ENCODE measurements at places on chromosomes 7 and 10.

DNA sequence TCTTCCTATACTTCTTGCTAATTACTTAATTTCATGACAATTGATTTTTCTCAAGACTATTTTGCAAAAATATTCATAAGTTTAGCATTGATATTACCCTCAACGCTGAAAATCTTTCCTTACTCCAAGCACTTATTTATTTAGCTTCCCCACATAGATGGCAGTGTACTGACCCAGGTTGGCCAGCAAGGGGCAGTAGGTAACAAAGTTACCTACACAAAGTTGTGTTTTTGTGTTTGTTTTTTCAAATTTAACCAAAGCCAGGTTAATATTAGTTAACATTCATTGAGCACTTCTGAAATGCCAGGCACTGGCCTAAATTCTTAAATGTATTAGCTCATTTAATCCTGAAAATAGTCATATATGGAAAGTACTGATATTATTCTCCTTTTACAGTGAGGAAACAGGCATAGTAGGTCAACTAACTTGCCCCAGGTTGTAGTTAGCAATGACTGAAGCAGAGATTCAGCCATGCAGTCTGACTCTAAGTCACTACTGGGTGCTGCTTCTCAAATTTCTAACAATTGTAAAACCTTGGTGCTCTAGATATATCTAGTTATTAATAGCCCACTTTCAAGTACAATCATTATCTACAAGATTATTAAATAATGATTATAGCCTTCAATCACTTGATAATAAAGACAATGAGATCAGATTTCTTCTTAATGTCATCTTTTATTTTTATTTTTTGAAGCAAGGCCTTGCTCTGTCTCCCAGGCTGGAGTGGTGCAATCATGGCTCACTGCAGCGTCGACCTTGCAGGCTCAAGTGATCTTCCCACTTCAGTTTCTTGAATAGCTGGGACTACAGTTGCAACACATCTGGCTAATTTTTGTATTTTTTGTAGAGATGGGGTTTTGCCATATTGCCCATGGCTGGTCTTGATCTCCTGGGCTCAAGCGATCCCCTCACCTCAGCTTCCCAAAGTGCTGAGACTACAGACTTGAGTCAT is 5.8 kb upstream of the GGCT start:
- no peak for DNase-seq

DNA sequence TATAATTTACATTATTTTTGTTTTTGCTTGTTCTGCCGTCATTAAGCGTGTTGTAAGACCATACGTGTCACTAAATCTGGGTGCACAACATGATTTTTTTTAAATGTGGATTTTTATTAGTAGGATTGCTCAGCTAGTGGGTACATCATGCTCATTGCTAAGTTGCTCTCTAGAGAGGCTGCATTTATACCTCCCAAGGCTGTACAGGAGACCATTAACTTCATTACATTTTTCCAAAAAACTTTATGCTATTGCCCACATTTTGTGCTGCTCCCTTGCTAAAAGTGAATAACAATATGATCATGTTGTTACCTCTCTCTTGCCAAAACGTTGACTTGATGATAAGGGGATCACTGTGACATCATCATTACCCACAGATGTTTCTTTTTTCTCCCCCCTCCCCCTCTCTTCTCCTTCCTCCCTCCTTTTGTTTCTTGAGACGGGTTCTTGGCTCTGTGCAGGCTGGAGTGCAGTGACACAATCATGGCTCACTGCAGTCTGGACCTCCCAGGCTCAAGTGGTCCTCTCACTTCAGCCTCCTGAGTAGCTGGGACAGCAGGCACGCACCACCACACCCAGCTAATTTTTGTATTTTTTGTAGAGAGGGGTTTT is 65.1 kb downstream of the BMPR1A start:
- no peak for DNase-seq

GRCh38 chr10:115044891-115045290 is 48.3 kb upstream of the ATRNL1 start:
- DNase-seq = no peak

DNA sequence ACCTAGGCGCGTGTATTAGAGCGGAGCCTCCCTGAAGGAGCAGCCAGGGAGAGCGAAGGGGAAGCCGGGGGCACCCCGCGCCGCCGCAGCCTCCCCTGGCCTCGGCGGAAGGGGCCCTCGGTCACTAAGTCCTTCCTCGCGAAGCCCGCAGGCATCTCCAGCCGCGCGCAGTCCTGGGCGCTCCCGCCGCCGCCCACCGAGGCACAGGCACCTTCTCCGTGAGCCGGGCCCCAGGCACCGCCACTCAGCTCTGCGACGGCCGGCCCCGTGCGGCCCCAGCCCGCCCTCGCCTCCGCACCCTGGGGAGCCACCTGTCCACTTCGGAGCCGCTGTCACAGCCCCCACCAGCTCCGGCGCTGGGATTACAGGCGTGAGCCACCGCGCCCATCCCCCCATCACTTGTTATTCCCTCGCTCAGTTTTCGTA is 80.8 kb downstream of the ZNF467 start:
- no peak for DNase-seq

- peak; percentile 73 for DNase-seq
These were observed 55.5 kb downstream of the SYPL1 start for GRCh38 chr7:106056513-106057203.

- no peak for DNase-seq
These were observed 8.6 kb upstream of the MNX1 start for GRCh38 chr7:157018997-157019608.

DNA sequence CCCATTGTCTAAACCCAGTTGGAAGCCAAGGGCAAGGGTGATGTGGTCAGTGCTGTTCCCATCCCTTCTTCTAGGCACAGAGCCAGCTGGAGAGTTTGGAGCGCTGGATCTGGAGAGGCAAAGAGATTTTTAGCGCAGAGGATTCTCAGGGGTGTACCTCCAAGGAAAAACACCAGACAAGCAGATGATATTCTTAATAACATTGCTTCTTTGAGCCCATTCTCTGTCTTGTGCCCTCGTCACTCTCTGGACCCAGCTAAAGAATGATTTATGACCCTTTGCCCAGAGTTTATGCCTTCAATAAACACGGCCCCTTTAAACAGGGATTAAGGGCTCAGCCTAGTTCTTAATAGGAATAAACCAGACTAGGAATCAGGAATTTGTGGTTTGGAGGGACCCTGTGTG is 4.7 kb upstream of the HIP1 start:
- no peak for DNase-seq

GRCh38 chr7:44291066-44291732 is 34.2 kb downstream of the CAMK2B start:
- DNase-seq = peak; percentile 80

DNA sequence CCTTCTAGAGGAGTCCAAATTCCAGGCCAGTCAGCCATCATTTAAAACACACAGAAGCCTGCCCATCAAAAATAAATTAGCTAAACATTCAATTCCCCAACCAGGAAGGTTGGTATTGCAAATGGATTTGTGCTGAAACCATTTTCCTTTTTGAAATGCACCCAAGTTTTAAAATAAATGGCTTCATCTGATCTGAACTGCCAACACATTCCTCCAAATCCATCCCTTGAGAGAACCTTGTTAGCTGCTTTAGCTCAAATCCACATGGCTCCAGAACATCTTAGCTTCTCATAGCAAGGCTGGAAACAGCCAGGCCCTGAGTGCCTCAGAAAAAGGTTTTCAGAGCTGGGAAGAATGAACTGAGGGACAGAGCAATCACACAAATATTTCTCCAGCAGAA is 306.3 kb downstream of the FZD1 start:
- no peak for DNase-seq

DNA sequence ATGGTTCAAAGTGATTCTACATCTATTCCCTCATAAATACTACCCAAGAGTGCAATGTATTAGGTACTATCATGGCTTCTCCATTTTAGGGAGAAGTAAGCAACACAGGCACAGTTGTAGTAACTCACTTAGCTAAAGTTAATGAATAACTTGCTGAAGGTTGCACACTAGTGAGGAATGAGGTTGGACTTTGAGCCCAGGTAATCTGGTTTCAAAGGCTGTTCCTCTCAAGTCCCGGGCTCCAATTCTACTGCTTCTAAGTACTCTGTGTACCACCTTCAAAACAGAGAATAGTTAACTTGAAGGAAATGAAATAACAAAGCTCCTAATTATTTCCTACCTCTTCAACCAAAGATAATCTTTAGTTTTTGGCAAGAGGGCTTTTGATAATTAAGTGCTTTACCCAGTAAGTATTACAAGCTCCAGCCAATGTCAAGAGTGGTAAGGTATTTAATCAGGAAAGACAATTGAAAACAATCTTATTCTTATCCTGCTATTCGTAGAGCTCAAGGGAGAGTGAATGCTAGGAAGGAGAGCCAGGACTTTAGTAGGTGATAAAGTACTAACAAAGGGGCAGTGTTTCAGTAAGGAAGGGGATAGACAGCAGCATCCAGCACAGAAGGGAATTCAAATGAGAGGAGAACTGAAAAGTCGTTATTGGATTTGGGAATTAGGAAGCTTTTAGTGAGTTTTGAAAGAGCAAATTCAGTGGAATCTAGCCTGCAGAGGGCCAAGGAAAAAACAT is 158.2 kb upstream of the PTPRZ1 start:
- peak; percentile 62 for DNase-seq

DNA sequence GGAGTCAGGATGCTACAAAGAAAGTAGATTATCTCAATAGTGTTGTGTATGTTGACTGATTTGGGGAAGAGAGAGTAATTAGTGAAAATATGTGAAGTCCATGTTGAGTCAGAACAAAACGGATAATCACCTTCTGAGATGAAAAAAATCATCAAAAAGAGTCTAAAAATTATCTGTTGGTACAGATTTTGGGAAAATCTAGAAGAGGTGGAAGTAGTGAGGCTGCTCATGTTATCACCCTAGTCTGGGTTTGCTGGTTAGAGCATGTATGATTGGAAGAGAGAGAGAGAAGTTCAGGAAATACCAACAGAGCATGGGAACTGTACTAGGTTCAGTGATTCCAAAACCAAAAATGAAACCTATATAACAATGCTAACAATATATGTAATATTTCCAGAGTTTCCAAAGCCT is 12.3 kb downstream of the RPA3 start:
- DNase-seq = no peak

- peak; percentile 66 for DNase-seq
These were observed 40.9 kb upstream of the ZNF32 start for GRCh38 chr10:43689618-43689954.

DNA sequence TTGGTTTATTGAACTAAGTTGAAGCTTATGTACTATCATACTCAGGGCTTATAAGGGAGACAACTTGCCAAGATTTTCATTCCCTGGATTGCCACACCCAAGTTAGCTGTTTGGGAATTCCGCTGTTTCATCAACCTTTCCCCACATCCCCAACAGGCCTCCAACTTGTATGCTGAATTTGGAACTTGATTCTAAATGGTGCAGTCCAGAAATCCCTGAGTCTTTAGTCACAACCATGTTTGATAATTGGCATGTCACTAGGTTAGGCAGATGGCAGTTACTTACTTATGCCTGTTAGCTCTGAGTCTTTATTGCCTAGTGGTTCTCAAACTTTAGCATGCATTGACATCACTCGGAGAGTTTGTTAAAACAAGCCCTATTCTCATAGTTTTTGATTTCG is 135.4 kb upstream of the PRPS1L1 start:
- no peak for DNase-seq

- DNase-seq = no peak
These were observed 50.2 kb downstream of the LMBR1 start for GRCh38 chr7:156842740-156843140.

DNA sequence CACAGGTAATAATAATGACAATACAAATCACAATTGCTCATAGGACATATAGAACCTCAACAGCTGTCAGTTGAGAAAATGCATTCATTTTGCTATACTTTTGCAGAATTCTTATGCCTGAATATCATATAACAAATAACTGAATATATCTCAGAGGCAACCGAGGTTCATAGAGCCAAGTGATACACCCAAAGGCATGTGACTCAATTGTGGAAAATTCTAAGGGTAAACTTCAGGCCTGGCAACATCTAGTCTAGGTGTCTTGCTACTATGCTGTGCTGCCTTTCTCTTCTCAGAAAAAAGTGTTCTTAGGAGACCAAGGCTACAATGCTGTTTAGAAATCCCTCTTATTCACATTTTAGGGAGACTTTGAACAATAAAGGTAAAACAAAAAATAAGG is 270.7 kb downstream of the BAMBI start:
- DNase-seq = no peak

DNA sequence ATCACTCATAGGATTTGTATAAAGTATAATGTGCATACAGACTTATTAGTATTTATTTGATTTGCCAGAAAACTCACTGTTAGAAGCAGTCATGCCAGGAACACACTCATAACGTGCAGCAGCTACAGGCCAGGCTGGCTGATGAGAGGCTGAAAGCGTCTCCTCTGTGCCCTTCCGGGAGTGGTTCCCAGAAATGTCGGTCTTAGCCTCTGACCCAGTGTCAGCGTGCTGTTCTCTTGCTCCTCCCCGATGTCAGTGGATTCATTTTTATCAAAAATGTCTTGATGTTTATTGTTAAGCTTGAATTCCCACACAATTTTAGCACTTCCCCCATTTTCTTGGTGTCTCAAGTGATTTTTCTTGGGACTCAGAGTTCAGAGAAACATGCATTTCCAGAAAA is 33.3 kb upstream of the GARS1 start:
- no peak for DNase-seq

DNA sequence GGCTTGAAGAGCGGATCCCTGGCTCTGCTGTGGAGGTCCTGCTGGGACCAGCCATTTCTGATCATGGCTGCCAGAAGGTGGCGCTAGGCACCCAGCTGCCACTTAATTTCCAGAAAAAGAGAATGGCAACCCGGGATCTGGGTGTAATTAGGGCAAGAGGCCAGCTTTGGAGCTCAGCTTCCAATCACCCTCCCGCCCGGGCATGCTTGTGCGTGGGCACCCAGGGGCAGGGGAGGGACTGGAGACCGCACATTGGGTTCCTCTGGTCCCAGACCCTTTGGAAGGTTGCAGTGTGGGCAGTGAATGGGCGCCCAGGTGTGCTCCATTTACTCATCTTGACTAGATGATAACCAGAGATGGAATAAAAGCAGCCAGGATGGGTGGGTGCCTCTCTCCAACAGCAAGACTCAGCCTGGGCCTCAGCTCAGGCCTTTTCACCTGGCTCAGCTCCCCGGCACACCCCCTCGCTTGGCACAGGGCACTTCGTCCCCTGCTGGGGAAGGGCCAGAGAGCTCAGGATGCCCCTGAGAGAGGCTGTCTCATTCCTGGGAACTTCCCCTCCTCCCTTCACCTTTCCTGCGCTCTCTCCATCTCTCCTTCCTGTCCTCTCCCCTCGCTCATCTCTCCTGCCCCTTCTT is 14.7 kb downstream of the FAM241B start:
- peak; percentile 53 for DNase-seq

DNA sequence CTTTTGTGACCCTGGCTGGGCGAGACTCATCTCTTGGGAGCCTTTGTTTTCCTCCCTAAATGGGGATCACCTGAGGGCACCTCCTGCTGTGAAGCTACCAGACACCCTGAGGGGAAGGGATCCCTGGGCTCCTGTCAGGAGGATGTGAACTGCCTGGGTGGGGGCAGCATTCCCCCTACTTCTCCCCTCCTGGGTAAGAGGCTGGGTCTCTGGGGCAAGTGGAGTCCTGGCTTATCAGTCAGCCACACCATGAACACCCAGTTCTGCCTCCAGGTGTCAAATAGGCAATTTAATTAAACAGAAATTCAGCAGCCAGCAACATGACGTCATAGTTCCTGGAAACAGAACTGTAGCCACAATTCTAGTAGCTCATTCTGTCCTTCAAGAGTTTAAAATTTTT is 97.7 kb upstream of the RET start:
- DNase-seq = no peak

GRCh38 chr7:127571741-127572505 is 13.5 kb downstream of the GCC1 start:
- no peak for DNase-seq

Measured in mucosa of gallbladder (tissue), 1 donor.